NCI-H2171 treated with DMSO at 0.1 percent for 48 hours (cell line): ENCODE measurements at places on chromosomes 3 and 15.
A peak's percentile ranks its signal among the peaks of the same experiment; 100 is the strongest.

DNA sequence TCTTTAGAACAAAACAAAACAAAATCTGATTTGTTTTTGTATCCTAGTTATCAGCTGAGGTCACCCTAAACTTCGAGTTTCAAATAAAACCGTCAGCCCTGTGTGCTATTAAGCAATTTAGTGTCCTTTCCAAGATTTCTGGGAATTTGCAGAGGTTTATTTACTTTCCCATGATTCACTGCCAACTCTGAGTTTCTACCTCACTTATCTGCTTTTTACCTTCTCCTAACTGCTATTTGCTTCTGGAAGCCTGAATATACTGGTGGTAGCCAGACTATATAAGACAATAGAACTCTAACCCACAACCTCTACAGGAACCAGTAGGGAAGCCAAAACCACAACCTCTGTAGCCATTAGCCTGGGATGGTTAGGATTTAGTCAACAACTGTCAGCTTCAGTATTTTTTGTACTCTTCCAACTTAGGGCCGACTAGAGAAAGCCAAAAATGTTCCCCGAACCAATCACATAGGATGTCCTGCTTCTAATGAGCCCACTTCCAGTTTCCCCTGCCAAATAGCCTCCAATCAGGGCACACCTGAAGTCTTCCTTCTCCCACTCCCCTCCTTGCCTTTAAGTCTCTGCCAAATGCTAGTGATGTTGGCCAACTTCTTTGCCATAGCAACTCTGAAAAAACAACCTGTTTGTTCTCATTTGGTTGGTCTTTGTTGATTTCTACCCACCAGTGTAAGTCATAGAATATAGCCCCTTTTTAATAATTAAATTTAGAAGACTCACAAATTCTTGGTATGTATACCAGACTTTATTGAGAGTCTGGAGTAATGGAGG is 273.1 kb downstream of the ULK4 start:
- DNase-seq = no peak

DNA sequence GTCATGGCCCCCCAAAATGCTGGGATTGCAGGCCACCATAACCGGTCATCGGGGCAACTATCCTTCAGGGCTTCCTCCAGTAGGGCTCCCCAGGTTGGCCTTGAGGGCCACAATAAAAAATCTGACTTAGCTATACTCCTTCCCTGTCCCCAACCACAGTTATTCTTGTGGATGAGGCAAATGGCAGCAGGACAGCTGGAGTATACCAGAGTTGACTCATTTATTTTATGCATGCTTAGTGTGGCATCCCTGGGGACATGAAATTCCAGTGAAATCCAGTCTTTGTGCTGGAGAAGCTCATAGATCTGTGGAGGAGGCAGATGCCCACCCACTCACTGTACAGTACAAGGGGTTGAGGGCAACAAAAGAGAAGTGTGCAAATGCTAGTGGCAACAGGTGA is 109.5 kb downstream of the RORA start:
- peak; percentile 14 for DNase-seq

GRCh38 chr3:54858093-54858785 is 69.6 kb downstream of the LRTM1 start:
- no peak for DNase-seq

DNA sequence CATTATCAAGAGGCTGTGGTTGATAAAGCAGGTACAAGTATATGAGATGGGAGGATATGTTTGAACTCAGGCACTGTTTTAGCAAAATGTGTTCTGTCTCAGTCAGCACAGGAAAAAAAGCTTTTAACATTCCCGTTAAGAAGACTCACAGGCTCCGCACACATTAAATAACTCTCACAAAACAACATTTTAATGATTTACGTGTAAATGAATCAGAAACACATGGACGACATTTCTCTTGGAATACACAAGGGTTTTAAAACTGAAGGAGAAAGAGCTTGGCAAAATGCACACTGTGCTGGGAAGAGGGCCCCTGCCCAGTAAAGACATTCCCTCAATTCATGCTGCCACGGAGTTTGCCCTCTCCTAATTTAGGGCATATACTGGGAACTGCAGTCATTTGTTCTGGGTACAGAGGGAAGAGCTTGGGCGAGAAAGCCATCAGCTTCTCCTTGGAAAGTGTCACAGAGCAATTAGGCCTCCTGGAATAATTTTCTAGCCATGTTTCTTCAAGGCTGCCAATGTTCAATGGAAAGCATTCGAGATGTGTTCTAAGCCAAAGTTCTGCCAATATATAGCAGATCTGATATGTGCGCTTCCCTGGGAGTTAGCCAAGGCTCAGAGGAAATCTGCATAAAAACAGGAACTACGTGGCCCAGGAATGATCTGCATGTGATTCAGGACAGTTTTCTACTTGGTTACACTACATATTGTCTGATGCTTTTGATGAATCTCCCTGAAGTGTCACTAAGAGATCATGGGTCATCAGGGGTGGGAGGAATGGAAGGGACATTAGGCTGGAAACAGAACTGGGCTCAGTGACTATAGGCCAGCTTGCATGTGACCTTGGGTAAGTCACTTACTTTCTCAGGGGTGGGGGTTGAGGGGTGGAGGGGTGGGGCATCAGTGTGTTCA is 2.2 kb upstream of the MASP1 start:
- DNase-seq = no peak

DNA sequence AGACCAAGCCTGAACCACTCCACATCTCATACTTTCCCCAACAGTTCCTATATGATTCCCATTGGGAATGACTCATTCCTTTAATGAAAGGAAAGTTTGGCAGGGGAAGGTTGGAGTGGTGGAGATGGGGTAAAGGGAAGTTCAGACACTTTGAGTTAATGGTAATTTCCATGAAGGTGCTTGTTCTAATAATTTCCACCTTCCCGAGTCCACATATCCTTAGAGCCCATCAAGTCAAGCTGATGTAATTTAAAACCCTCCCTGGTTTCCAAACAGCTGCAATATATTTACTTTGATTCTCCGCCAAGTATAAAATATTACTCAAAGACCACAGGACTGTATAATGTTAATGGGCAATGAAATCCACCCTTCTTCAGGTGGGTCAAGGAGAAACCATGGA is 95.0 kb upstream of the GALNT15 start:
- DNase-seq = peak; percentile 47

DNA sequence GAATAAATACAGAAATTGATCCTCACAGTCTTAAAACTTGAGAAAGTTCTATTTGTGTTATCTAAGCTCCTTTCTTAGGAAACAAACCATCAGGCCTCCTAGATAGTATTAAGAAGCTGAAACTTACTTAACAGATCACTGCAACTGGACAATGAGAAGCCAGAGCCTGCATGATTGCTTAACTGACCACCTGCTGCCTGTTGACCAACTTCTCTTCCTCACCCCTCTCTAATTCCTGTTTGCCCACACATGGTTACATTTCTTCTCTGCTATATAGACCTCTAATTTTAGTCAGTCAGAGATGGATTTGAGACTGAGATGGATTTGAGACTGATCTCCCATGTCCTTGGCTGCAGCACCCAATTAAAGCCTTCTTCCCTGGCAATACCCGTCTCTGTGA is 13.5 kb downstream of the CCPG1 start:
- no peak for DNase-seq

DNA sequence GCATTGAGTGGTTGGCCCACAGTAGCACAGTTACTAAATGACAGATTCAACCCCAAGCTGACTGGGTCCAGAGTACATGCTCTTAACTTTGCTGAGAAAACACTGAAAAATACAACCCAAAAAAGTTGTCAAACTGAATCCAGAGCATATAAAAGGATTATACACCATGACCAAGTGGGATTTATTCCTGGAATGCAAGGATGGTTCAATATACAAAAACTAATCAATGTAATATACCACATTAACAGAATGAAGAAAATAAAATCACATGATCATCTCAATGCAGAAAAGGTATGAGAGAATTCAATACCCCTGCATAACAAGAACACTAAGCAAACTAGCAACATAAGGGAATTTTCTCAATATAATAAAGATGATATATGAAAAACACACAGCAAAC is 98.5 kb downstream of the STAG1 start:
- no peak for DNase-seq

DNA sequence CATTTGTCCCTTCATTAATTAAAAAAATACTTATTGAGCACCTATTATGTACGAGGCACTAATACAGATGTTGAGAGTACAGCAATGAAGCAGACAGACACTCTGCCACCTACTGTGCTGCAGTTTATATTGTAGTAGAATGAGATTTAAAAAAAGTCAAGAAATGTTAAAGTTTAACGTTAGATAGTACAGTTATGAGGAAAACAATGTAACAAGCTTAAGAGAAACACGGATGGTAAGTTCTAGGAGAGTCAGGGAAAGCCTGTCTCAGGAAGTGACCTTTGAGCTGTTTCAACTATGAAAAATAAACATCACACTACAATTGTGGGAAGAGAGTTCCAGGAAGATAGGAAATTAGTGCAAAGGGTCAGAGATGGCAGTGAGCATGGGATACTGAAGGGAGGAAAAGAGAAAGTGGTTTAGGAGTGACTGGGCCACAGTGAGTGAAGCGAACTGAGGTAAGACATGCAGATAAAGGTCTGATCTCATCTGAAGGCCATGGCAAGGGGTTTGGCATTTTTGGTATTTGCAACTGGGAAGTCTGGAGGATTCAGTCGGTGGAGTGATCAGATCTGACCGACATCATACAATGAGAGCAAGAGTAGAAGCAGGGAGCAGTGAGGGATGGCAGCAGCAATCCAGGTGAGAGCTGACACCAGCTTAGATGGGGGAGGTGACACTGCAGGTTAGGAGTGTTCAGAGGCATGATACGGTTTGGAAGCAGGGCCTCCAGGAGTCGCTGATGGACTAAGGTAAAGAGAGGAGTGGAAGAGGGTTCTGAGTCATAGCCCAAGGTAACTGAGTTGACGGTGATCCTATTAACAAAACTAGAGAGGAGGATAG is 28.5 kb downstream of the PLSCR4 start:
- no peak for DNase-seq

- no peak for DNase-seq
Observed at GRCh38 chr3:3227640-3228039, 48.1 kb upstream of the CRBN start.

GRCh38 chr3:45640724-45641361 is 46.3 kb downstream of the LIMD1 start:
- no peak for DNase-seq

DNA sequence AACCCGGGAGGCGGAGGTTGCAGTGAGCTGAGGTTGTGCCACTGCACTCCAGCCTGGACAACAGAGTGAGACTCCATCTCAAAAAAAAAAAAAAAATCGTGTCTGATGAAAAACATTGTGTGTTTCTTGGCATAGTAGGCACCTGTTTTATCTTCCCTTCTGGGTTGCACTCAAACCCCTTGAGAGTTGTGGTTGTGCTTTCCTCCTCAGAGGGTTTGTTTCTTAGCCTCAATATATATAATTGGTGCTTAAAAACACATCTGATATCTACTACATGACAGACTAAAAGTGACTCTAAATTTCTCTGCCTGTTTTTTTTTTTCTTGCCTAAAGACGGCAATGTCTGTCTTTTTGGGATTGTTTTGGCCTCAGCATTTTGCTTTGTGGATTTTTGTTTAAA is 7.6 kb downstream of the NR1D2 start:
- peak; percentile 0 for DNase-seq

GRCh38 chr3:37386627-37387230 is 212.3 kb upstream of the LRRFIP2 start:
- no peak for DNase-seq

- DNase-seq = no peak
Observed at GRCh38 chr3:189168711-189169110, 3.1 kb upstream of the TPRG1 start.

DNA sequence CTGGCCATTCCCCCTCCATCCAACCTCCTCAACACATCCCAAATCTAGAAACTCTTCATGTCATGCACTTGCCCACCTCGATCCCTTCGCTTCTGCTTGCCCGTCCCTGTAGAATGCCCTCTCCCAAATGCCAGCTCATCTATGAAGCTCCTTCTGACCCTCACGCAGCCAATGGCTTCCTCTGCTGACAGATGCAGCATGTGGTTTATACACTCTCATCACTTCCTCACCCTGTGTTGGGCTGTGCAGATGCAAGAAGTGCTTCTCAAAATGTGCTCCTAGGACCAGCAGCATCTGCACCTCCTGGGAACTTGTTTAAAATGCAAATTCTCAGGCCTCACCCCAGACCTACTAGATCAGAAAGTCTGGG is 51.7 kb downstream of the SEMA5B start:
- no peak for DNase-seq

GRCh38 chr3:134516905-134517304 is 31.0 kb downstream of the CEP63 start:
- DNase-seq = peak; percentile 78

- peak; percentile 55 for DNase-seq
Observed at GRCh38 chr15:80694611-80695098, 455 bp upstream of the ABHD17C start.

- DNase-seq = no peak
Observed at GRCh38 chr3:107619549-107619948, 96.8 kb downstream of the BBX start.

GRCh38 chr3:175493301-175493700 is 634.2 kb downstream of the NAALADL2 start:
- peak; percentile 7 for DNase-seq

DNA sequence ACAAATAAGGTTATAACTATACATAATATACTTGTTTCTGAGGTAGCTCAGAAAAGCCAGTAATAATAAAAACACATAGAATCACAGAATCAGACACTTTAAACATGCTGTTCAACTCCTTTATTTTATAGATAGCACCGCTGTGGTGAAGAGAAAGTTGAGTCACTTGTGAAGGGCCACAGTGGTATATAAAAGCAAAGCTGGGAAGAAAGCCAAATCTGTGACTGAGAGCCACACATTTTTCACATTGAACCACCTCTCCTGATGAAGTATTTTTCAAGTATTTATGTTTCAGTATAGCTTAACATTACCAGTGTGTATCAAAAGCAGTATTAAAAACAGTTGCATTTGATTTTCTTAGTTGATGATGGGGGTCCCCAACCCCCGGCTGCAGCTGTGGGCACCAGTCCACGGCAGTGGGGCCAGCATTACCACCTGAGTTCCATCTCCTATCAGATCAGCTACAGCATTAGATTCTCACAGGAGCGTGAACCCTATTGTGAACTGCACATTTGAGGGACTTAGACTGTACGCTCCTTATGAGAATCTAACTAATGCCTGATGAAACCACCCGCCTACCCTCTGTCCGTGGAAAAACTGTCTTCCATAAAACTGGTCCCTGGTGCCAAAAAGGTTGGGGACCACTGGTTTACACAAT is 46.2 kb downstream of the TBL1XR1 start:
- no peak for DNase-seq
